Heart left ventricle (tissue), 16 donors: ENCODE measurements at places on chromosomes 5 and 9. TPM values are rescaled to one million over a fixed set of nuclear protein-coding genes. Genes with fewer than 3 reads are reported as not detected.
A peak's percentile ranks its signal among the peaks of the same experiment; 100 is the strongest.

Gene IFNK
- not detected for total RNA-seq

- H3K27me3 ChIP-seq: no peaks in the 10 kb centered on the region
- no peak overlapping the region for H3K4me3 ChIP-seq
- peaks cover 9% of the 10 kb centered on the region for H3K4me1 ChIP-seq
- H3K27ac ChIP-seq: peak overlapping the region; percentile 47
- no peaks in the 10 kb centered on the region for H3K36me3 ChIP-seq
Measured at GRCh38 chr5:139108063-139108824, 89.9 kb downstream of the SIL1 start.

DNA sequence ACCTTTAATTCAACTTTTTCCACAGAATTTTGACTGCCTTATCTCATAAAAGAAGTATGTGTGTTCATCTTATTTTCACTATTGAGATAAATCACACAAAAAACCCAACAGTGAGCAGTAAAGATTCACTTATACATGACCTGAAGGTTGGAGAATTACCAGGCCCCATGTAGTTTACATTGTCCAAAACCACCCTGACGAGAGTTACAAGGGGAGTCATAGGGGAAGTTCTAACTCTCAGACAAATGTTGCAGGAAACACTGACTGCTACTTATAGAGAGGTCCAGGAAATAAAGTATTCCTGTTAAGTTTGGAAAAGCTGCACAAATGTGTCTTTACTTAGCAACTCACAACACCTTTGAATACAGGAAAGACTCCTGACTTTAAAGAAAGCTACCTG, 14.1 kb downstream of the SPATA9 start:
- H3K4me1 ChIP-seq: no peaks in the 10 kb centered on the region
- no peaks in the 10 kb centered on the region for H3K27me3 ChIP-seq
- H3K4me3 ChIP-seq: no peak overlapping the region
- H3K36me3 ChIP-seq: no peaks in the 10 kb centered on the region
- no peak for DNase-seq
- peak overlapping the region; percentile 56 for H3K27ac ChIP-seq

DNA sequence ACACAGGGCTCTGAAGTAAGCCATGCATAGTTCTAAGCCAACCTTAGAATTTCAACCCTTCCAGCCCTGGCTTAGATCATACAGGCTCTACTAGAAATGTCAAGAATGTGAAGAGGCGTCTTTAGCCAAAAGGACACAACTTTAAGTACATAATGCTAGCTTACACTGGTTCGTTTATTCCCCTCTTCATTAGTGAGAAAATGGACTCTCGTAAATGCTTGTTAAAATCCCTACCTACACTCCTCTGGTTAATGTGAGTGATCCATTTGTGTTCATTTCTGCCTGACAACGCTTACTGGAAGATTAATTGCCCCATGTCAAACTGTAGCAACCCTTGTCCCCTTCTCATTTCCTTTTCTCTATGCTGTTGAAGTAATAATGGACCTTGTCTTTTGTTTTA, 149.3 kb upstream of the POU5F2 start:
- no peak overlapping the region for H3K4me3 ChIP-seq
- H3K27ac ChIP-seq: no peak overlapping the region
- H3K4me1 ChIP-seq: peaks cover 11% of the 10 kb centered on the region
- no peaks in the 10 kb centered on the region for H3K36me3 ChIP-seq

DNA sequence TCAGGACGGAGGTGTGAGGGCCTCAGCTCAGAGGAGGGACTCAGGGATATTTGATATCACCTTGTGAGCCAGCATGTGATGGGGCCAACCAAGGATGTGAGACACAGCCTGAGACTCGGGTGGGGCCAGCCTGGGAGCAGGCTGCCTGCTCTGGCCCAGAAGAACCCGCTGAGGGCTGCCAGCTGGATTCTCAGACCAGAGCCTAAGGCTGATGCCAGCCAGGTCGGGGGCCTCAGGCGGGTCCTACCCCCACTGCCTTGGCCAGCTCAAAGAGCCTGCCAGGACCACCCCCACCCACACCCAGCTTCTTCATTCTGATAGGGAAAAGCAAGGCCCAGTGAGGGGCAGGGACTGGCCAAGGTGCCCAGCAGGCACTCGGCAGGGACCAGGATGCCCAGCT, 20.3 kb upstream of the DUSP1 start:
- H3K27me3 ChIP-seq: no peaks in the 10 kb centered on the region
- no peaks in the 10 kb centered on the region for H3K36me3 ChIP-seq
- H3K4me1 ChIP-seq: peaks cover 9% of the 10 kb centered on the region
- DNase-seq: no peak
